ENCODE measurements at places on chromosomes 4 and X. TPM values are rescaled to one million over a fixed set of nuclear protein-coding genes. Genes with fewer than 3 reads are reported as not detected.

The RGN gene
- 11.4 TPM for total RNA-seq

The IL1RAPL1 gene
- total RNA-seq = 9.1 TPM

The CYLC1 gene
- total RNA-seq = not detected

The GIMD1 gene
- 0.49 TPM for total RNA-seq

The KIF4A gene
- 7.6 TPM for total RNA-seq

The COL4A5 gene
- total RNA-seq = 92.6 TPM

The VCX3B gene
- total RNA-seq = not detected

The ENOX2 gene
- 15.9 TPM for total RNA-seq

The SHROOM2 gene
- 23.6 TPM for total RNA-seq

The DCAF8L2 gene
- total RNA-seq = not detected

The VSIG1 gene
- 0.33 TPM for total RNA-seq

The PNMA5 gene
- not detected for total RNA-seq

The CTAG1A gene
- total RNA-seq = not detected
